Motor neuron (in vitro differentiated cells): ENCODE measurements at places on chromosomes 13 and 19.

GRCh38 chr19:4386041-4386782, 14.1 kb downstream of the SH3GL1 start:
- no peak for ATAC-seq

DNA sequence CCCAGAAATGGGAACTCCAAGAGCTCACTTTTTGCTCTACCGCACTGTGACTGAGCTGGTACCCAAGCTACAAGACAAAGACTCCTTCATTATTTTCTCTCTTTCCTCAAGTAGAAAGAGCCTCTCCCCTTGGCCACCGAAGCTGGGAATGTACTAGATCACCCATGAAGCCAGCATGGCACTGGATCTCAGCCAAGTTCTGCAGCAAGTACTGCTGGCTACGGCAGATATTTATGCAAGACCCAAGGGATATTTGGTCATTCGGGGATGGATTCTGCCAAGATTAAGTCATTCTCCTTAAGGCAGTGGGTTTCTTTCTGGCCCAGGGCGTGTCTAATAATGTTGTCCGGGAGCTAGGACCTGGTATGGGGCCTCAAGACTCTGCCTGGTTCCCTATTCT, 633.5 kb downstream of the SLITRK1 start:
- ATAC-seq = no peak

DNA sequence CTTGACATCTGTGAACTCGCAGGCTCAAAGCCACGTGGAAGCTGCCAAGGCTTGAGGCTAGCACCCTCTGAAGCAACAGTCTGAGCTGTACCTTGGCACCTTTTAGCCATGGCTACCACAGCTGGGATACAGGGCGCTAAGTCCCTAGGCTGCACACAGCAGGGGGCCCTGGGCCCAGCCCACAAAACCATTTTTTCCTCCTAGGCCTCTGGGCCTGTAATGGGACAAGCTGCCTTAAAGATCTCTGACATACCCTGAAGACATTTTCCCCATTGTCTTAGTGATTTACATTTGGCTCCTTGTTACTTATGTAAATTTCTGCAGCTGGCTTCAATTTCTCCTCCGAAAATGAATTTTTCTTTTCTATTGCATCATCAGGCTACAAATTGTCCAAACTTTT, 455.9 kb downstream of the TDRD3 start:
- ATAC-seq = no peak

DNA sequence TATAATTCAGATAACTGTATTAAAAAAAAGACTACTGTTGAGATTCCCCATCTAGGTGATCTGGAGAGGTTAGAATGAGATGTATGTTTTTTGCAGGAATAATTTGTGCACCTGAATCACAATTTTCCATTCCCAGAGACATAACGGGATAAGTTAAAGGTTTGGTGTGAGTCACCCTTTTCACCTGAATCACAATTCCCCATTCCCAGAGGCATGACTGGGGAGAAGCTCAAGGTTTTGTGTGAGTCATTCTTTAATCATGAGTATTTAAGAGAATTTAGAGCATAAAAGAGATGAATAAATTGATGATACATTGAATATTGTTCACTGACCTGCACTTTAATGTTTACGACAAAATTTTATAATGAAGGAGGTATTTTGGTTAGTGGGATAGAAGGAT, 9.0 kb downstream of the OR7A5 start:
- ATAC-seq = no peak

GRCh38 chr13:28147495-28147894, 9.2 kb downstream of the PAN3 start:
- no peak for ATAC-seq

- no peak for ATAC-seq
These were observed 357.7 kb downstream of the LMO7 start for GRCh38 chr13:75993823-75994222.

GRCh38 chr13:79525064-79525857, 44.3 kb downstream of the NDFIP2 start:
- peak; percentile 71 for ATAC-seq

GRCh38 chr19:28289295-28290063, 923.5 kb downstream of the UQCRFS1 start:
- peak; percentile 87 for ATAC-seq

- ATAC-seq = no peak
These were observed 11.9 kb downstream of the SHISA7 start for GRCh38 chr19:55431183-55431582.

- peak; percentile 75 for ATAC-seq
These were observed at the start of gene ZNF580 for GRCh38 chr19:55640577-55641425. ZNF580 (plus strand) TSS chr19:55641002; CDS start chr19:55642509, 1,507 bp downstream.

DNA sequence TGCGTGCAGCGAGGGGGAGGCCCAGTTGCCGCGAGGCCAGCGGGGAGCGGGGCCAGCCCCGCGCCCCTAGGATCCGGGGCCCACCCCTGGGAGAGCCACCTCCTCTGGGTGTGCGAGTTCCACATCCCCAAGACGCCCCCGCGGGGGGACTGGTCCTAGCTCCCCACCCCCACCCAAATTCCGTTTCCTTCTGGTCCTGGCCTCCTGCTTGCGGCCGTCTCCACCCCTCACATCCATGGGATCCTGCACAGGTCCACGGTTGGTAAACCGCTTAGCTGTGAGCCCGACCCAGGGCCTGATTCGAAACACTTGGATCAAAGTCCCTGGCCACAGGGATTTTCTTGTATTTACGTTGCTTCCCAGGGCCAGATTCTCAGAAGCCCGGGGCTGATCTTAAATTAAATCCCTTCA, 324 bp upstream of the FBXO17 start:
- ATAC-seq = peak; percentile 36

DNA sequence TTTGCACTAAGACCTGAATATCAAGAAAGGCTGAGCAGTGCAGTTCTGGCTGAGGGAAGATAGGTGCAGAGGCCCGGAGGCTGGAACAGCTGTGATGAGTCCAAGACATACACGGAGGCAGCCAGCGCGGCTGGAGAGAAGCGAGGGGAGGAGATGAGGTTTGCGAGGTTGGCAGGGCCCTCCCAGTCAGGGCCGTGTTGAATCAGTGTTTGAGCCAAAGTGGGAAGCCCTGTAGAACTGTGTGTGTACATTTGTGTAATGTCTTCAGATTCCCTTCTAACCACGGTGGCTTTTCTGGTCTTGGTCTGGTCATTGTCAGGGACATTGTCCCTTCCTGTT, 34.9 kb downstream of the PAK4 start:
- ATAC-seq = peak; percentile 67

- ATAC-seq = no peak
These were observed 251.3 kb upstream of the ATXN8OS start for GRCh38 chr13:69856331-69856730.

DNA sequence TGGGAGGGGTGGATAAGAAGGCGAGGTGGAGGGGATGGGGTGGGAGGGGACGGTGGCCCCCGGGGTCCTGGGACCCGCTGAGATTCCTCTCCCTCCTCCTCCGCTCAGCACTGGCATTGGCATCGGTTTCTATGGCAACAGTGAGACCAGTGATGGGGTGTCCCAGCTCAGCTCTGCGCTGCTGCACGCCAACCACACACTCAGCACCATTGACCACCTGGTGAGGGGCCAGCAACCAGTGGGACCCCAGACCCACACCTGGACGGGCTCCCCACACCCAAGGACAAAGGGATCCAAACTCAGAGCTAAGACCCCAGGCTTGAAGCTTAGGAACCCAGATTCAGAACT, 5.9 kb downstream of the TTYH1 start:
- ATAC-seq = peak; percentile 40

- no peak for ATAC-seq
These were observed 488.8 kb downstream of the KCTD12 start for GRCh38 chr13:76397413-76397812.

- peak; percentile 75 for ATAC-seq
These were observed 26.2 kb downstream of the FOXO1 start for GRCh38 chr13:40640202-40640601.

DNA sequence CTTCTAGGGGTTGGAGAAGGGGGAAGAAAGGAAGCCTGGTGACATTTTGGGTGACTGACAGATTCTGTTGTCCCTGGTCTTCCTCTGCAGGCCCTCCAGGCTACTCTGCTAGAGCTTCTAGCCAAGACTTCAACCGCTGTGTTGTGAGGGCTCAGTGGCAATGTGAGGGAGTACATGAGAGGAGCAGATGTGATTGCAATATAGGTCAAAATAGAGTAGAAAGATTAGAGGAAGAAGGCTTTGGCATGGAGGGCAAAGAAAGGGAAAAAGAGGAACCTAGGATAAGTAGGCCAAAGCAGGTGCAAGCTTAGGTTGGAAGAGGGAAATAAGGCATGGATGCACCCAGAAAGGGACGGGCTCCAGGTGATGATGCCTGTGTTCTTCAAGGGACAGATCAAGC, 216.9 kb downstream of the RGCC start:
- ATAC-seq = no peak

- ATAC-seq = no peak
These were observed 66.6 kb downstream of the COL4A1 start for GRCh38 chr13:110240352-110240751.

GRCh38 chr19:51810223-51810622, 15.3 kb downstream of the FPR3 start:
- peak; percentile 63 for ATAC-seq

GRCh38 chr13:26895081-26895807, 134.7 kb upstream of the GPR12 start:
- no peak for ATAC-seq

DNA sequence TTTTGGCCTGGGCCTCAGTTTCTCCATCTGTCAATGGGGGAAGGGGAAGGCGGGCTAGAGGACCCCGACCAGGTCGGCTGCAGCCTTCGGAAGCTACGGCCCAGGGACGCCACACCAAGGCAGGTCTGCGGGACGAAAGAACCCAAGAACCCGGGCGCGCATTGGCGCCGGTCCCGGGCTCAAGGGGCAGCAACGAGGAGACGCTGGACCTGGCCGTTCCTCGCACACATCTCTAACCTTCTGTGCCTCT, 739 bp upstream of the ILF3 start:
- no peak for ATAC-seq

DNA sequence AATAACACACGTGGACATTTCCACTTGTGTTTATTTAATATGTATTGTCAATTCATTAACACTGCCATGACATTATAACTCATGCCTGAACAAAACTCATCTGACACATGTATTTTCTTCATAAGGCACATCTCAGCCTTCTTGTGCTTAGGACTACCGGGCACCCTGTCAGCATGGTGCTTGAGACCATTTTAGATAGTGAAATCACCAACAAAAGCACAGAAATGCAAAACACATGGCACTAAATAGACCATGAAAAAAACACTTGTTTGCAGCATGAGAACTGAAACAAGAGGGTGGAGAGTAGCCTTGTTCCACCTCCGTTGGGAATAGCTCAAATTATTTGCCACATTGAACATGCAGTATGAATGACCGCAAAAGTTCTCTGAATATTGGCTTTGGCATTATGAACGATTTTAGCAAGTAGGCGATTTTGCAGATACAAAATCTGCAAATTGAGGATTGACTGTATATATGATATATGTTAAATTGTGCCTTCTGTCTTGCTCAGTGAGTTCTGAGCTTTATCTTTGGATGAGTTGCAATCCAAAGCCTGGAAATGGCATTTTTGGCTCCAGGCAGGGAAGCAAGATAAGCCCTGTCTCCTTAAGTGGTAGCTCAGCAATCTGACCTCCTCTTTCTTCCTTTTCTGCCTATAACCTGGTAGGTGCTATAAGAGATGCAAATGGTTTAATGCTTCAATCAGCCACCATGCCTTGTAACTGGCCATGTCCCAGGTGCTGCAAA, 328.2 kb downstream of the HS6ST3 start:
- ATAC-seq = no peak

GRCh38 chr19:44581288-44581687, 32.1 kb upstream of the IGSF23 start:
- no peak for ATAC-seq

- no peak for ATAC-seq
These were observed 116.0 kb downstream of the COL4A2 start for GRCh38 chr13:110422913-110423688.

DNA sequence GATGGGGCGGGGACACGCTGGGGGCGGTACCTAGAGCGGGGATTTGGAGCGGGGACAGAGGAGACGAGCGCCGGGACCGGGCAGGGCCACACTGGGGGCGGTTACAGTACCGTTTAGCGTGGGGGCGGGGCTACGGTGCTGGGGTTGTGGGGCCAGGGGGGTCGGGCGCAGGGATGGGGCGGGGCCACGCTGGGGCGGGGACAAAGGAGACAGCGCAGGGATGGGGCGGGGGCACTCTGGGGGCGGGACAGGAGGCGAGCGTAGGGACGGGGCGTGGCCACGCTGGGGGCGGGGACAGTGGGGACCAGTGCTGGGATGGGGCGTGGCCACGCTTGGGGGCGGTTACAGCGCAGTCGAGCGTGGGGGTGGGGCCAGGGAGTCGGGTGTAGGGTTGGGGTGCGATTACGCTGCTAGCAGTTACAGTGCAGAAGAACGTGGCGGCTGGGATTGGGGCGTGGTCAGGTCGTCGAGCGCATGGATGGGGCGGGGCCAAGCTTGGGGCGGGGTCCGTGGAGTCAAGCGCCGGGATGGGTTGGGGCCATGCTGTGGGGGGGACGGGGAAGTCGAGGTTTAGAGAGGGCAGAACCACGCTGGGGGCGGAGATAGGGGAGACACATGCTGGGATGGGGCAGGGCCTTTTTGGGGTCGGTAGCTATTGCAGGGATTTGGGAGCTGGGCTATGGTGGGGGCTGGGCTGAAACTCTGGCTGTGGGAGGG, 660 bp downstream of the ALKBH7 start:
- peak; percentile 74 for ATAC-seq

DNA sequence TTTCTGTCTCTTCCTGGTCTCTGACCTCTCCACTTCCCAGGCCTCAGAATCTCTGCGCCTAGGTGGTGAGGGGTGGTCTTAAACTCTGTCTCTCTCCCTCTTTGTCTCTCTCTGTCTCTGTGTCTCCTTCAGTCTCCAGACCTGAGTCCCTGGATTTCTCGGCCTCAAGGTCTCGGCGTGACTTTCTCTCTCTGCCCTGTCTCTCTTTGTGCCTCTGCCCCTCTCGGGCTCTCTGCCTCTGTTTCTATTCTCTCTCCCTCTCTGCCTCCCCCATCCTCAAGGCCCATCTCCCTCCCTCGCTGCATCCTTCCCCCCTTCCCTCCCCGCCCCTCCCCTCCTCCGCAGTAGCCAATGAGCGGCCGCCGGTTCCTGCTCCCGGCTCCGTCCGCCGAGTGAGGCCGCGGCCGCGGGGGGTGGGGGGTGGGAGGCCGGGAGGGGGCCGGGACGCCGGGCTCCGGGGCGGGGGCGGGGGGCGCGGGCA, at the start of gene CACNG7:
Gene CACNG7, plus strand, starts transcription at position 344 of the 481 bp plus-strand sequence. CDS start 3,554 bp downstream, outside the sequence.
- no peak for ATAC-seq

- ATAC-seq = no peak
These were observed 151.4 kb downstream of the PDS5B start for GRCh38 chr13:32737679-32738078.

- ATAC-seq = no peak
These were observed 1216.0 kb downstream of the SLITRK5 start for GRCh38 chr13:88887045-88887662.

GRCh38 chr19:29096896-29097295, 116.1 kb downstream of the UQCRFS1 start:
- ATAC-seq = no peak
